ENCODE measurements at places on chromosomes 11 and 22. TPM values are rescaled to one million over a fixed set of nuclear protein-coding genes. Genes with fewer than 3 reads are reported as not detected.

DNA sequence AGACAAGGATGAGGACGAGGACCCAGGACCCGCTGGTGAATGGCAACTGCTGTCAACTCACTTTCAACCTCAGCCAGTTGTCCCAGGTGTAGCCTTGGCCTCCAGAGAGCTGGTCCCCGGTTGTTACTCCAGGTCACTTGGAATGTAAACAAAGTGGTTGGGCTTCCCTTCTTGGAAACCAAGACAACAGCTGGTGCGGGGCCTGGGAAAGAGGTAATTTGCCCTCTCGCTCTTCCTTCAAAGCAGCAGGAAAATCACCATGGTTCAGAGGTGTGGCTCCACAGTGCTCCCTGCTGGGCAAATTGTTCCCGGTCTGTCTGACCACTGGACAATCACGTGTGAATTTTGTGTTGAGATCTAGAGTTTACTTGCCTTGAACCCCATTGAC is 15.0 kb downstream of the SLC1A2 start:
- ATAC-seq = peak; percentile 81

GRCh38 chr11:11988681-11989261 is 19.7 kb downstream of the DKK3 start:
- no peak for ATAC-seq

GRCh38 chr22:45335021-45335818 is 25.5 kb downstream of the FAM118A start:
- peak; percentile 32 for ATAC-seq

- ATAC-seq = peak; percentile 6
Measured at GRCh38 chr22:38262051-38262795, 10.6 kb downstream of the TMEM184B start.

- no peak for ATAC-seq
Measured at GRCh38 chr11:20045098-20045688, 115.1 kb downstream of the DBX1 start.

GRCh38 chr22:27311698-27312550 is 489.6 kb downstream of the MN1 start:
- ATAC-seq = no peak

DNA sequence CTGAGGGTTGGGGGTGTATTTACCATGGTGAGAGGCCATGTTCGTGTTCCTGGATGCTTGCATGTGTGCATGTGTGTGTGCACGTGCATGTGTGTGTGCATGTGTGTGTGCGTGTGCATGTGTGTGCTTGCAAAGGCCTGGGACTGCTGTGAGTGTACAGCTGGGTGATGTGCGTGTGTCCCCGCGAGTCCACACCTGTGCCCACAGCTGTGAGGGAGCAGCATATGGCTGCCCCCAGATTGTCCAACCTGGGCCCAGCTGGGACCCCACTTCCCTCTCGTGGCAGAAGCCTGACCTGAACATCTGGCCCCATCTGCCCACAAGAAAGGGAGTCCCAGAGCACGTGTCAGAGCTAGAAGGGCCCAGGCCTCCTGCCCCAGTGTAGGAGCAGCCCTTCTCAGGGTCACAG is 8.4 kb upstream of the CD248 start:
- ATAC-seq = no peak

DNA sequence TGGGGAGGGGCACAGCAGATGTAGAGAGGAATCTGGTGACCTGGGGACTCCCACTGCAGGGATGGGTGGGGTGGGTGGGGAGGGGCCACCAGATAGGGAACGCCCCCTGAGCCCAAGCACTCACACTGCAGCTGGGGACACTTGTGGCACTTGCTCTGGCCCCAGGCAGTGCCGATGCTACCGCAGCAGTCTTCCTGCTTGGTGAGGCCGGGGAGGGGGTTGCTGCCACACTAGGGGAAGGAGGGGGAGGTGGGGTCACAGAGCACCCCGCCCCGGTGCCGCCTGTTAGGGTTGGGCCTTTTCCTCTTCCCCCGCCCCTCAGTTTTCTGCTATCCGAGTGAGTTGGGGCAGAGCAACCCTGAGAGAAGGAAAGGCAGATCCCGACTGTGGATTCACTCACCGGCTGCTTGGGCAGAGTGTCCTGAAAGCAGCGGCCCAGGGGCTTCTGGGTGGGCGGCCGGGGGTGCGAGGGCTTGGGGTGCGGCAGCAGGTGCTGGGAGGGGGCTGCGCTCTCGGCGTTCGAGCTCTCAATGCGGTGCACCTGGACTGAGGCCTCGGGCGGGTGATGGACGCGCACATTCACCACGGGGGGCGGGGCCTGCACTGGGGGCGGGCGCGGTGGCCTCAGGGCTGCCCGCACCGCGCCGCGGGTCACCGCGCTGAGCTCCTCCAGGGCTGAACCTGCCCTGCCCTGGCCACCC is 4.7 kb downstream of the LTBP3 start:
- ATAC-seq = peak; percentile 59

DNA sequence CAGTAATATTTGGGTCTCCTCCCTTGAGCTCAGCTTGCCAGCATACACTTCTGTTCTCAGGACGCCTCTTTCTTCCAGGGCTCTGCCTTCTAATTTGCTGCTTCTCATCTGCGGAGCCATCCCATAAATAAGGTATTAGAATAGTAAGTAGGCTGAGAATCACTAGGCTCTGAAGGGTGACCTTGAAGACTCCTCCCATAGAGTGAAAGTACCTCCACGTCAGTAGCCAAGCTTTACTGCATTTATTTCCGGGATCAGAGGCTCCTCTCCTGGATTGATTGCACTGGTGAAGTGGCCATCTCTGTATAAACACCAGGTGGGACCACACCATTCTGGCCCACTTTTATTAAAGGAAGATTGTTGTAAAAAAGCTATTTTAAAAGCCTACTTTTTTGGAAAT is 315.5 kb downstream of the FAT3 start:
- peak; percentile 90 for ATAC-seq

DNA sequence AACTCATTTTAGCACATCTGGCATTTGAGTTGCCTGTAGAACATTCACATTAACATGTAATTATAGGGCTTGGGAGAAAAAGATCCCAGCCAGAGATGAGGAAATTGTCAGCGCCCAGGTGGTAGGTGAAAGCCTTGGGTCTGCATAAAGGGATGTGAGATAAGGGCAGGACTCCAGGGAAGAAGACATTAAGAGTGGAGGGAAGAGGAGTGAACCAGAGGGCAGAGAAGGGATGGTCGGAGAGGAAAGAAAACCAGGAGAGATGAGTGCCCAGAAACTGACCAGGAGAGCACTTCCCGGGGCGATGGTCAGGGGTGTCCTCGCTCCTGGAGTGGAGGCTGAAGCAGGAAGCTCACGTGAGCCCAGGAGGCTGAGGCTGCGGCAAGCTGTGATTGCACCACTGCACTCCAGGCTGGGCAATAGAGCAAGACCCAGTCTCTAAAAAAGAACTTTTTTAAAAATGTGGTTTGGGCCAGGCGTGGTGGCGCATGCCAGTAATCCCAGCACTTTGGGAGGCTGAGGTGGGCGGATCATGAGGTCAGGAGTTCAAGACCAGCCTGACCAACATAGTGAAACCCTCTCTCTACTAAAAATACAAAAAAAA is 20.3 kb upstream of the DGKZ start:
- no peak for ATAC-seq

- no peak for ATAC-seq
Measured at GRCh38 chr11:119298726-119299125, 18.2 kb downstream of the MCAM start.

GRCh38 chr22:31346255-31346732 is at the start of gene PATZ1:
PATZ1 (minus strand) TSS chr22:31346346; CDS start chr22:31345602, 744 bp downstream.
- ATAC-seq = peak; percentile 28

- peak; percentile 99 for ATAC-seq
Measured at GRCh38 chr11:70755410-70756158, 357.3 kb downstream of the CTTN start.

DNA sequence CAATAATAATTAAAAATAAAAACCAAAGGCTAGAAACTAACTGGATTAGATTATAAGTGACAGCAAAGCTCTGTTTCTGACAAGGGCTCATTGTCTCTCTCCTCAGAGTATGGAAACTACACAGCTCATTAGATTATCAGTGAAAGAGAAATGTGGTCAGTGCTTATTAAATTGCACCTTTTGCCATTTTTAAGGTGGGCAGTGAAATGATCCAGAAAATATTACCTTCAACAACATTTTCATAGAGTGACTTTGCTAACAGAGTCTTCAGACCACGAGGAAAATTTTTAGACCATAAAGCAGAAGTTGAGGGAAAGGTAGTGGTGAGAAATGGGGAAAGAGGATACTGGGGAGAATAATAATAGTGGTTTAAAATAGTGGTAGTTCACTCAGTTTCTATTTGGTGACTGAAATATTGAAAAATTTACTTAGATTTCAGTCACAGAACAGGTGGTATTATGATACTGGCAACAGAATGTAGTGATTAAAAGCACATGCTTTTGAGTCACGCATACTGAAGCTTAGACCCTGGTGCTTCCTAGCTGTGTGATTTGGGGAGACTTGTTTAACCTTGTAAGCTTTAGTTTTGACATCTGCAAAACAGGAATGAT is 684.0 kb upstream of the CCDC90B start:
- no peak for ATAC-seq

GRCh38 chr11:45935349-45936064 is 13.1 kb downstream of the LARGE2 start:
- ATAC-seq = no peak

BIK gene
- total RNA-seq = 1.4 TPM

PANX2 gene
- 1.4 TPM for total RNA-seq

All from motor neuron (in vitro differentiated cells).